ENCODE measurements at places on chromosomes 7 and 10. TPM values are rescaled to one million over a fixed set of nuclear protein-coding genes. Genes with fewer than 3 reads are reported as not detected.
A peak's percentile ranks its signal among the peaks of the same experiment; 100 is the strongest.

DNA sequence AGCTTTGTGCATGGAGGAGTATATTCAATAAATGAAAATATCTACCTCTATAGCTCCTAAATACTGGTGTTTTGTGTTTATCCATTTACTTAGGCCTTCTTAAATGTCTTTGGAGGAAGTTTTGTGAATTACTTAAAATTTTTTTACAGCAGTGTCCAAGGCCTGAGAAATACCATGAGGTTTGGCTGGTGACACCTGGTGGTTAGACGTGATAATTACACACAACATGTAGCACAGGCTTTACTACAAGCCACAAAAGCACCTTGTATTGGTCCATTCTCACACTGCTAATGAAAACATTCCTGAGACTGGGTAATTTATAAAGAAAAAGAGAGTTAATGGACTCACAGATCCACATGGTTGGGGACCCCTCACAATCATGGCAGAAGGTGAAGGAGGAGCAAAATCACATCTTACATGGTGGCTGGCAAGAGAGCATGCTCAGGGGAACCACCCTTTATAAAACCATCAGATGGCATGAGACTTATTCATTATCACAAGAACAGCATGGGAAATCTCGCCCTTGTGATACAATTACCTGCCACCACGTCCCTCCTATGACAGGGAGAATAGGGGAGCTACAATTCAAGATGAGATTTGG is 20.6 kb downstream of the HYAL4 start:
- no peak overlapping the region for H3K27ac ChIP-seq
- no peaks in the 10 kb centered on the region for H3K27me3 ChIP-seq
- no peaks in the 10 kb centered on the region for H3K36me3 ChIP-seq
- DNase-seq: peak; percentile 33
- no peak overlapping the region for H3K4me3 ChIP-seq

Gene CCL26
- not detected for total RNA-seq

Gene BRI3
- 195 TPM for total RNA-seq

GRCh38 chr10:129973674-129974059 is 9.6 kb upstream of the EBF3 start:
- H3K27ac ChIP-seq: no peak overlapping the region
- no peaks in the 10 kb centered on the region for H3K36me3 ChIP-seq
- DNase-seq: no peak
- H3K4me1 ChIP-seq: no peaks in the 10 kb centered on the region

Gene FANK1
- total RNA-seq: 9.7 TPM

DNA sequence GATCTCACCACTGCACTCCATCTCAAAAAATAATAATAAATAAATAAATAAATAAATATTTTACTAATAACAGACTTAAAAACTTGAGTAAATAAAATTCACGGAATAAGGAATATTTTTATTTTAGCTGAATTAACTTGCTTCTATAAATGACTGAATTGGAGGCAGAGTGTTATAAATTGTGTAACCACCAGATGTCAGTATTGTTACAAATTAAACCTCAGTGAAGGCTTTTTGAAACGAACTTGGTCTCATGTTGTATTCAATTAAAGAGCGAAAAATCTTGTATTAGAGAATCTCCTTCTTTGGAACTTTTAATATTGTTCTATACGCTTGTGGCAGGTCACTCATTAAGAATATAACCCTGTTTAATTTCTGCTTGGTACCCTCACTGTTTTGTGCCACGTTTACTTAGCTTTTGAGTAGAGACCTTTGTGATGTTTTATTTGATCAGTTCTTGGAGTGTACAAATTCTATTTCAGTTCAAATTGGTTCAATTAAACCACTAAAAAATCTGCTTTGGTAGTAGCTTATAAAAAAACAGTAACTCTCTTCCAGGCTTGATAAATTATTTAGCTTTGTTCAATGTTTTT is 45.6 kb upstream of the SCIN start:
- peak; percentile 39 for DNase-seq
- no peak overlapping the region for H3K27ac ChIP-seq
- H3K36me3 ChIP-seq: no peaks in the 10 kb centered on the region
- no peaks in the 10 kb centered on the region for H3K27me3 ChIP-seq
- no peak overlapping the region for H3K4me3 ChIP-seq

GRCh38 chr10:95542330-95542729 is 18.8 kb downstream of the SORBS1 start:
- no peaks in the 10 kb centered on the region for H3K36me3 ChIP-seq
- no peaks in the 10 kb centered on the region for H3K27me3 ChIP-seq
- no peak for DNase-seq
- no peak overlapping the region for H3K4me3 ChIP-seq
- no peak overlapping the region for H3K27ac ChIP-seq

DNA sequence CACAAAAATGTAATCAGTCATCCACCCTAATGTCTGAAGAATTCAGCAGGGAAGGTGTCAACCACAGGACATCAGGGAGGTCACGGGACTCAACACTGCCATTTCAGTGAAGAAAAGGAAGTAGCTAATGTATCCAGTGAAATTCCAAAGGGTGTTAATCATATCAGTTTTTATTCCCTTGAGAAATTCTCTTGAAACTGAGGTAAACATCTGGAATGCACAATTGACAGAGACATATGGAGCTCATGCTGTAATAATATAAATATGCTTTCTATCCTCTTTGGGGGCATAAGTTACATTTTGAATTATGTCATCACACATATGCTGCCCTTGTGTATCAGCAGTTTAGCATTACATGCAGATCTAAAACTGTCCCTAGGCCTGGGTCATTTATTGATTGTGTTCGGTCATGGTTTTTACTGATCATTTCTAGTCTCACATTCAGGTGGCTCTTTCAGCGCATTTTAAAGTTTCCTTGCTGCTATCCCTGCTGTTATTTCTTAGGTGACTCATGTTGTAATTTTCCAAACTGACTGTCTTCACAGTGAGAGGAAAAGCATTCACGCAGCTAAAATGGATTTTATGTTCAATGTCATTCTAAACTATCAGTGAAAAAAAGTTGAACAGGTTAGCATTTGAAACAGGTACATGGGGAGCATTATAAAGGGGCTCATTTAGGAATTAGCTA is 273.9 kb downstream of the TSPAN12 start:
- H3K27ac ChIP-seq: peak overlapping the region; percentile 24
- no peaks in the 10 kb centered on the region for H3K36me3 ChIP-seq
- H3K4me1 ChIP-seq: peaks cover 12% of the 10 kb centered on the region
- peak; percentile 94 for DNase-seq
- no peak overlapping the region for H3K4me3 ChIP-seq

DNA sequence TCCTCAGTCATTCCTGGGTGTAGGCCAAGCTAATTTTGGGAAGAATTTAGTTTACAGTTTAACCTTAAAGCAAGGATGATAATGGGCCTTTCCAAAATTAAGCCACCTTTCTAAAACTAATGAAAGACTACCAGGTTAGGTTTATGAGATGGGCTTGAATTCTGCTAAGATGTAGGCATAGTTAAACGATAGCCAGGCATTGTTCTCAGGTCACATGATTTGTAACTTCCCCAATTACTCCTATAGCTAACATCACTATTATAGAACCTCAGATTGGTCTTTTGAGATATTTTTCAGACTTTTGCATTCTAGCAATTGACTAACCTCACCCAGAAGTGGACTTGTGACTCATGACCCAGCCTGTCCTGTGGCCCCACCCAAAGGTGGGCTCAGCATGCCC is 7.0 kb upstream of the NUB1 start:
- no peaks in the 10 kb centered on the region for H3K4me1 ChIP-seq
- no peak overlapping the region for H3K4me3 ChIP-seq
- no peaks in the 10 kb centered on the region for H3K27me3 ChIP-seq
- no peaks in the 10 kb centered on the region for H3K36me3 ChIP-seq
- no peak overlapping the region for H3K27ac ChIP-seq

Gene TUBB8
- total RNA-seq: not detected

Gene H2BK1
- not detected for total RNA-seq

DNA sequence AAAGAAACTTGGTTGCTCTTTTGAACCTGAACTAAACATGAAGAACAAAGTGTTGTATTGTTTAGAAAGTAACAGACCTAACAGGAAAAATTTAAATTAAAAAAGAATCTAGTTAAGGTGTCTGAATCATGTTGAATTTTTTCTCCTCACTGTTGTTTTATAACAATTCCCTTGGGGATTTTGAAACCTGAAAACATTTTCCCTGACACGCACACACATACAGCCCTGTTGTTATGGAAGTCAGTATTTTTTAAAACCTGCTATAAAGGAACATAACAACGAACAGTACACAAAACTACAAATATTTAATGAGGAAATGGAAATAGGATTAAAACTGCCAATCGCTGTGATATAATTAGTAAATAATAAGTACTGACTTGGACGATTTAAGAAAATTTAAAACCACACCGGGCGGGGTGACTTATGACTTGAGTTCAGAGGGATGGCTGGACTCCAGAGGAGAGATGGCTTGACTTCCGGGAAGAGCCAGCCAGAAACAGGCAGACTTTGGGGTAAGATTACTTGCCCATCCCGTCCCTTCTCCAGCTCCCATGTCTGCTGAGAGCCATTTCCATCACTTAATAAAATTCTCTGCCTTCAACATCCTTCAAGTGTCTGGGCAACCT is 16.2 kb upstream of the SPOCK2 start:
- H3K27me3 ChIP-seq: no peaks in the 10 kb centered on the region
- no peaks in the 10 kb centered on the region for H3K36me3 ChIP-seq
- H3K27ac ChIP-seq: no peak overlapping the region
- H3K4me1 ChIP-seq: no peaks in the 10 kb centered on the region
- no peak overlapping the region for H3K4me3 ChIP-seq

- peaks cover 12% of the 10 kb centered on the region for H3K4me1 ChIP-seq
- peak overlapping the region; percentile 17 for H3K4me3 ChIP-seq
- H3K36me3 ChIP-seq: no peaks in the 10 kb centered on the region
- peak overlapping the region; percentile 32 for H3K27ac ChIP-seq
- DNase-seq: peak; percentile 59
Observed at GRCh38 chr7:14233076-14233867, 243.8 kb upstream of the ETV1 start.

GRCh38 chr7:85521108-85521694 is 334.3 kb upstream of the SEMA3D start:
- H3K4me3 ChIP-seq: no peak overlapping the region
- no peak overlapping the region for H3K27ac ChIP-seq
- H3K27me3 ChIP-seq: no peaks in the 10 kb centered on the region
- H3K4me1 ChIP-seq: no peaks in the 10 kb centered on the region
- no peaks in the 10 kb centered on the region for H3K36me3 ChIP-seq

DNA sequence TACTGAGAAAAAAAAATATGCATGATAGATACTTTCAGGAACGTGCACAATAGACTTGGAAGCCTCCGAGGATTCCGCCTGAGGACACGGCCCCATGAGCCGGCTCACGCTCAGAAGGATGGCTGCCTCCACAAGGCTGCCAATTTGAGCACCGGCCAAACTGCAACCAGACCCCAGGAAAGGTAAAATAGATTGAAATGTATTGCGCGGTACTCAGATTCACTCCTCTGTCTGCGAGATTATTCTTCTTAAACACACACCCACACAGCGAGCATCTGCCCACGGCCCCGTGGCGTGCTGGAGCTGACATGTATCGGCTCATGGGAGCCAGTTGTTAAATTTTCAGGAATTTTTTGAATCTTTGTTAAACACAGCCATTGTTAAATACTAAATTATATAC is 653.2 kb upstream of the MKI67 start:
- H3K27me3 ChIP-seq: no peaks in the 10 kb centered on the region
- no peaks in the 10 kb centered on the region for H3K4me1 ChIP-seq
- DNase-seq: no peak
- no peak overlapping the region for H3K27ac ChIP-seq
- H3K4me3 ChIP-seq: no peak overlapping the region
- no peaks in the 10 kb centered on the region for H3K36me3 ChIP-seq

- H3K4me1 ChIP-seq: peaks cover 13% of the 10 kb centered on the region
- no peak overlapping the region for H3K4me3 ChIP-seq
Observed at GRCh38 chr10:301536-301935, 166.3 kb downstream of the ZMYND11 start.

Gene SPDYE1
- total RNA-seq: not detected

DNA sequence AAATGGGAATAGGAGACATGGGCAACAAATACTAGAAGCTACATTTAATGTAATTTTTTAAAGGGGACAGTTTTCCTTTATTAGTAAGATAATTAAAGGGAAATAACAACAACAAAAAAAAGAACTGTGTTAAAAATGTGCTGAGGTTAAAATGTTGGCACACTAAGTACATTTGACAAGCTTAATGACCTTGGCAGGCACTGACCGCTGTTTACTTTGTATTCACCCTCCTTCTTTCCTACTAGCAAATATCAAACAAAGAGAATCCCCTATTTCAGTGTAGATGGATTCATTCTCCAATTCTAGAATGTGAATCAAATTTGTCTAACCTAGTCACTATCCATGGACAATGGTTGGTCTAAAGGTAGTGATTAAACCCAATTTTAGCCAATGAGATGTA is 77.5 kb upstream of the TOMM7 start:
- H3K4me3 ChIP-seq: no peak overlapping the region
- no peak for DNase-seq
- no peaks in the 10 kb centered on the region for H3K27me3 ChIP-seq
- no peaks in the 10 kb centered on the region for H3K36me3 ChIP-seq
- H3K4me1 ChIP-seq: no peaks in the 10 kb centered on the region

Gene CYP2C19
- total RNA-seq: not detected

Gene SPAM1
- total RNA-seq: not detected

DNA sequence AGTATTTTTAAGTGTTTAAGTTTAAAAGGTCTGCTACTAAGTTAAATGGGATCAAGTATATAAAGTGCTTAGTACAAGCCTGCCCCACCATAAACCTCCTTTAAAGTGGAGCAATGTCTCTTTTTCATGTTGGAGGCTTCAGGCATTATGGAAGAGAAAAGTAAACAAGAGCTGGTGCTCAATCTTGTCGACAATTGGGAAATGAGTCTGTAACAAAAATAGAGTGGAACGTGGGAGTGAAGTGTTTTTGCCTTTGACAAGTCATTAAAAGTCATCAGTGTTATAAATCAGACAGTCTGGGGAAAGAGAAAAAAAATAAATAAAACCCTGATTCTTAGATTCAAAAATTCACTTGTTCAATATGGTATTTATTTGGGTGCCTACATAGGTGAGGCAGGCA is 44.7 kb downstream of the DNAJC12 start:
- H3K4me1 ChIP-seq: no peaks in the 10 kb centered on the region
- H3K4me3 ChIP-seq: no peak overlapping the region
- H3K36me3 ChIP-seq: no peaks in the 10 kb centered on the region
- no peak for DNase-seq

Gene COBL
- 3.6 TPM for total RNA-seq

All from astrocyte (in vitro differentiated cells and primary cell).